ENCODE measurements at places on chromosomes 16 and 17.

DNA sequence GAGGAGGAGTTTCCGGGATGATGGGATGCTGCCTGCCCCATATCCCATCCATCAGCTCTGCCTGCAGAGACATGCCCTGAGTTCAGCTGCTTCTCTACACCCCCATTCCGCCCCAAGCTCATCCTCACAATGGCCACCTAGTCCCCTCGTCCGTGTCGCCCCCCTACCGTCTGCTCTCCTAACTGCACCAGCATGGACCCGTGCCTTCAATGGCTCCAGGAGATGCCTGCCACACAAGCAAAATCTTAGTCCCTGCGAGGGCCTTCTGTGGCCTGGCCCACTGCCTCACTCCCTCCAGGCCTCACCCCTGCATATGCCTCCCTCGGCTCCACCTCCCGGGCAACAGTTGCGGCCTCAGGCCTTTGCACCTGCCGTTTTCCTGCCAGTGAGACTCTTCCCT is 1.8 kb upstream of the TELO2 start:
- no peak for DNase-seq

- peak; percentile 3 for DNase-seq
Measured at GRCh38 chr17:73091410-73091769, 1.1 kb downstream of the SLC39A11 start.

- DNase-seq = no peak
Measured at GRCh38 chr17:10268005-10268404, 69.6 kb upstream of the GAS7 start.

DNA sequence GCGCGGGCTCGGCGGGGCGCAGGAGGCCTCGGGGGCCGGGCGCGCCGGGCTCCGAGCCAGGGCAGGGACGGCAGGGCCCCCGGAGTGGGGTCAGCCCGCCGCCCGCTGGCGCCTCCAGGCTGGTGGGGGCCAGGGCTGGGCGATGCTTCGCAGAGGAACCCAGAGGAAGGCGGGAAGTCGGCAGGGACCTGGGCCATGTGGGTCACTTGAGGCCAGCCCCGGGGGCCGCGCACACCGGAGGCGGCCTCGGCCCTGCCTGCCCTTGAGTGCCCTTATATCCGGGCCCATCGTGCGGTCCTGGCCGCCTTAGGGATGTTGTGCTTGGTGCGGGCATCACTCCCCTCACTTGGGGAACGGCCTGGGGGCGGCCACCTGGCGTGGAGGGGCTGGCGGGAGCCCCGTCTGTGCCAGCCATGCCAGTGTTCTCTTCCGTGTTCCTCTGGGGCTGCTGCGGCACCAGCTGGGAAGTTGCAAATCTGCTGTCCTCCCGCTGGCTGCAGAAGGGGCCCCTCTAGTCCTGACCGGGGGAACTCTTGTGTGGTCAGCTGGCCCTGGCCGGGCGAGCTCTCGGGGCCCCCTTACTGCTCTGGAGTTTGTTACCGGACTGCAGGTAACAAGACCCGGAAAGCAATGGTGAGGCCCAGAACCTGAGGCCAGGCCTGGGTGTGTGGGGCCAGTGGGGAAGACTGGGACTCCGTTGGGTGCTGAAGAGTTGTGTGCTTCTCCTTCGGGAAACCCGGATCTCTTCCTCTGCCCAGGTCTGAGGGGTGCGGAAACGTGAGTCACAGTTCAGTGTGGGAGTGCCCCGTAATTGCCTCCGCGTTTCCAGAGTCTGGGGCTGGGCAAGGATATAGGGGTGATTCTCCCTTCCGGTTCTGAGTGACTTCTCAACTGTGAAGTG is 849 bp downstream of the CAPN15 start:
- DNase-seq = peak; percentile 61

DNA sequence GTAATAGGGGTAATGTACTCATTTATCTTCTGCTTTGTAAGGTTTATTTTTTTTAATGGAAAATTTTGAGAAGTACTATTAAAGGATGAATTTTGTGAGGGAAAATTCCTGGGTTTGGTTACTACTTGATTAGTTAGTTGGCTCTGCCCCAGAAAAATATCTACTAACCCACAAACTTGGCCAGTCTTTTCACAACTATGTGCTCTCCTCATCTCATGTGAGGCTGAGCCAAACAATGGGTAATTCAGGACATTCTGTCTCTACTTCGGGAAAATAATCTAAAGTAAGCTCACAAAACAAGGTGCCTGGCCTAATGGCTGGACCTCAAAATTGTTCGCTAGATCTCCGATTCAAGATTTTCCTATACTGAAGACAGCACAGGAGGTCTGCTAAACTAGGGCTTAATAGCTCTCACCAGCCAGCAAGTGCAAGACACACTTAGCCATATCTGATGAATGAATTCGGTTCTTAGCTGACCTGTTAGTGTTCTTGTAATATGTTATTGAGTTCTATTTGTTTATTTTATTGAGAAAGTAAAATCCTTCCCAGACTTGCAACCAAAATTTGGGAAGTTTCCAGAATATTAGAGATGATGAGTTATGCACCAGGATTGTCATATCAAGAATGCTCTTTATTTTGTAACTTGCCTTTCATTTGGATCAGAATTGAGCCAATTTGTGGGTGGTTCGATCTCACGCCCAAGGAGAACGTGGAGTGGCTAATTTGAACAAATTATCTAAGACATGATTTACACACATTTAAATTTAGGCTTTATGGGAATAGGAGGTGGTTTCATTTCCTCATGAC is 5.7 kb downstream of the KCNJ16 start:
- DNase-seq = no peak

- no peak for DNase-seq
Measured at GRCh38 chr17:2433696-2434095, 32.8 kb upstream of the MNT start.

GRCh38 chr16:10647721-10648296 is 46.9 kb downstream of the TEKT5 start:
- DNase-seq = no peak

DNA sequence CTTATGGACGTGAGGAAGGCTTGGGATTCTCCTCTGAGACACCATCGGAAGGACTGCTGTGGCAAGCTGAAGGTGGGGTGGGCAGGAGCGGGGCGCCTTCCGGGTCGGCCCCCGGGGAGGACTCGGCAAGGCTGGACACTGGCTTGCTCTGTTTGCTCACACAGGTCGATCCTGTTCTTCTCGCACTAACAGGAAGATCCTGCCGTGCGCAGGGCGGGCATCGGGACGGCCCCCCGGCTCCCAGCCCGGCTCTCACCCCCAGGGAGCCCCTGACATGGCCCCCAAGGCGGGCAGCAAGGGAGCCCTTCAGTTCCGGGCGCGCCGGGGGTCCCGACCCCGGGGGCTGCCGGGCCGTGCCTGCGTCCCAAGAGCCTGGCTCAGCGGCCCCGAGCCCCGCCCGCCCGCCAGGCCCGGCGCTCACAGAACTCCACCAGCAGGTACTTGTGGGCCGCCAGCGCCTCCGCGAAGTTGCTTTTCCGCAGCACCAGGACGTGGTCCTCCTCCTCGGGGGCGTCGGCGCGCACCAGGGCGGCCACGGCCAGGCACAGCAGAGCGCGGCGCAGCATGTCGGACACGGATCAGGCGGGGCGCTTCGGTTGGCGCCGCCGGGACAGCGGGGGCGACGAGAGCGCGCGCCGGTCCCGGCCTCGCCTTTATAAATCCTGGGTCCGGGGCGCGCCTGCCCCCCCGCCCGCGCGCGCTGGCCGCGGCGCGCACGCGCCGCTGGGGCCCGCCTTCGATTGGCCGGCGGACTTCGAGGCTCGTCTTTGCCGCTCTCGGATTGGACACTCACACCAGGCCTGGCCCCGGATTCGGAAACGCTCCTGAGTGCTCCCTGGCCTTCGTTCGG is at the start of gene P4HB:
TSS of gene P4HB (minus strand) at position 630 of the 850 bp plus-strand sequence. CDS start at position 566, 64 bp downstream.
- DNase-seq = peak; percentile 98

GRCh38 chr16:21301168-21301894 is 23.2 kb upstream of the CRYM start:
- peak; percentile 64 for DNase-seq
